ENCODE measurements at places on chromosomes 1 and 21. TPM values are rescaled to one million over a fixed set of nuclear protein-coding genes. Genes with fewer than 3 reads are reported as not detected.

- DNase-seq = peak; percentile 41
- H3K36me3 ChIP-seq = no peaks in the 10 kb centered on the region
- H3K4me1 ChIP-seq = no peaks in the 10 kb centered on the region
- no peak overlapping the region for H3K27ac ChIP-seq
- no peak overlapping the region for H3K4me3 ChIP-seq
- no peaks in the 10 kb centered on the region for H3K27me3 ChIP-seq
Measured at GRCh38 chr1:150464422-150464826, 22.8 kb upstream of the TARS2 start.

GRCh38 chr1:159172614-159173291, 1.3 kb downstream of the CADM3 start:
- no peaks in the 10 kb centered on the region for H3K4me1 ChIP-seq
- no peak overlapping the region for H3K4me3 ChIP-seq
- no peak for DNase-seq
- H3K27me3 ChIP-seq = peaks cover 31% of the 10 kb centered on the region
- H3K36me3 ChIP-seq = no peaks in the 10 kb centered on the region
- H3K27ac ChIP-seq = no peak overlapping the region

The AMPD1 gene
- not detected for total RNA-seq

GRCh38 chr21:34522284-34522683, 10.3 kb upstream of the KCNE1 start:
- peaks cover 9% of the 10 kb centered on the region for H3K4me1 ChIP-seq
- H3K27ac ChIP-seq = no peak overlapping the region
- H3K36me3 ChIP-seq = no peaks in the 10 kb centered on the region
- DNase-seq = no peak

GRCh38 chr21:28473530-28474220, 519.0 kb downstream of the LTN1 start:
- DNase-seq = no peak
- no peak overlapping the region for H3K27ac ChIP-seq
- no peak overlapping the region for H3K4me3 ChIP-seq
- H3K4me1 ChIP-seq = no peaks in the 10 kb centered on the region

- H3K27me3 ChIP-seq = no peaks in the 10 kb centered on the region
- H3K36me3 ChIP-seq = peaks cover 4% of the 10 kb centered on the region
- H3K27ac ChIP-seq = no peak overlapping the region
- no peak overlapping the region for H3K4me3 ChIP-seq
- DNase-seq = no peak
Measured at GRCh38 chr1:7785108-7785507, 1.0 kb downstream of the PER3 start.

The ERVH48-1 gene
- not detected for total RNA-seq

GRCh38 chr1:64363111-64363510, 106.8 kb upstream of the CACHD1 start:
- H3K36me3 ChIP-seq = no peaks in the 10 kb centered on the region
- H3K4me3 ChIP-seq = no peak overlapping the region
- H3K27me3 ChIP-seq = no peaks in the 10 kb centered on the region
- H3K4me1 ChIP-seq = no peaks in the 10 kb centered on the region
- H3K27ac ChIP-seq = no peak overlapping the region
- no peak for DNase-seq

The CD34 gene
- 0.07 TPM for total RNA-seq

- H3K4me3 ChIP-seq = no peak overlapping the region
- no peaks in the 10 kb centered on the region for H3K27me3 ChIP-seq
- H3K27ac ChIP-seq = no peak overlapping the region
- H3K36me3 ChIP-seq = no peaks in the 10 kb centered on the region
- no peak for DNase-seq
Measured at GRCh38 chr1:226675715-226676357, 63.2 kb downstream of the ITPKB start.

DNA sequence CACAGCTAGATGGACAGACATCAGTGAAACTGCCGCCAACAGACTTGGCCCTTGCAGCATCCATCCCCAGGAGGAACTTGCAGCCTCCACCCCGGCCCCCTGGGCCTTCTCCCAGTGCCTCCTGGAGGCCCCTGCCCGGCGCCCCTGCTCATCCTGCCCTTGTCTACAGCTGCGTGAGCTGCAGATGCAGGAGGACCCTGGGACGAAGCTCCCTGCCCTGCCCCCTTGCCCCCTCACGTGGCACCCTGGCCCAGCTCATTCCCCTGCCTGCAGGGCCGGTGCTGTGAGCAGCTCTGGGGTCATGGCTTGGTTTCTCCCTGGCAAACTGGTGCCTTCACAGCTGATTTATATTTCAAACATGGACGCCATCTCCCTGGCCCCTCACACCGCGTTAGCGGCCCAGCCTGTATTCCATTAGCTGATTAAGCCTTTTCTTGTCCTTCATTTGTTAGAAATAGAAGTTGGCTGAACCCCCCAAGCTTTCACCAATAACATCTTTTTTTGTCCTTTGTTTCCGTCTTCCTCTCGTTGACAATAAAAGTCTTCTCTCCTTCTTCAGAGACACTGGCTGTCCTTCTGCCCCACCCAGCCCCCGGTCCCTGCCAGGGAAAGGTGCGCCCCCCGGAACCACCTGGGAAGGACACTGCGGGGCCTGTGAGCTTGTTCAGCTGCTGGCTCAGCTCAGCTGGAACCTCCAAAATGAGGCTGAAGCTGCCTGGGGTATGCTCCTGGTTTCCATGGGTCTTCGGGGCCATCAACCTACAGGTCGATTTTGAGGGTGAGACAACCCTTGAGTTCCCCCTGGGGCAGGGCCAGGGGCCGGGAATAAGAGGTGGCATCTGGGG, 34.0 kb upstream of the SLC19A1 start:
- no peak for DNase-seq
- H3K4me3 ChIP-seq = no peak overlapping the region
- no peaks in the 10 kb centered on the region for H3K27me3 ChIP-seq

DNA sequence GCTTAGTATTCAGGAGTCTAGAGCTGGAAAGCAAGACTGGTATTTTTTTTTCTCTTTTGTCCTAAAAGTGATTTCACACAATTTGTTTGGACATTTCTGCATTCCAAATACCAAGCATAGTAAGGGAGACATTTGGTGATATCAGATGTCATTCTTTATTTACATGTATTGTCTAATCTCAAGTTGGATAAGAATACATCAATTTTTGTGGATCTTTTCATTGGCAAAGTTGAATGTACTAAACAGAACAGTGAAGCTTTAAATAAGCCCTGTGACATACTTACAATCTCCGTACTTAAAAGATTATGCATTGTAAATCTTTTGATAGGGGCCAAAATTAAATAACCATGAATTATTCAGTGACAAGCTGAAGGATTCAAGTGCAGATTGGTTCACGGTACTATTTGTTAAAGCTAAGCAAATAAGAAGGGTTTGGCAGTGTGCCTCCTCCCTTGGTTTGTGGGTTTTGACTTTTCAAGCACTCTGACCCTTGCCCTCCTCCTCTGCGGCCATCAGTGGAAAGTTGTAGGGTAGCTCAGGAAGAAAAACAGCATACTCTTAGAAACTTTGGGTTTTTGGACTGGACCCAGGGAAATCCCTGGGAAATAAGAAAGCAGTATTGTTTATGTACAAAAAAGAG, 663.7 kb downstream of the ADGRL2 start:
- H3K27me3 ChIP-seq = no peaks in the 10 kb centered on the region
- H3K4me3 ChIP-seq = no peak overlapping the region
- DNase-seq = no peak
- H3K27ac ChIP-seq = no peak overlapping the region

- H3K4me3 ChIP-seq = no peak overlapping the region
- no peak overlapping the region for H3K27ac ChIP-seq
- no peaks in the 10 kb centered on the region for H3K4me1 ChIP-seq
- H3K36me3 ChIP-seq = no peaks in the 10 kb centered on the region
Measured at GRCh38 chr1:69073176-69073575, 494.5 kb upstream of the LRRC7 start.

The RNF223 gene
- 6.3 TPM for total RNA-seq

GRCh38 chr1:100036718-100037655, 67.2 kb downstream of the SLC35A3 start:
- DNase-seq = no peak
- no peaks in the 10 kb centered on the region for H3K36me3 ChIP-seq
- H3K4me1 ChIP-seq = no peaks in the 10 kb centered on the region
- H3K4me3 ChIP-seq = peak overlapping the region; percentile 62

DNA sequence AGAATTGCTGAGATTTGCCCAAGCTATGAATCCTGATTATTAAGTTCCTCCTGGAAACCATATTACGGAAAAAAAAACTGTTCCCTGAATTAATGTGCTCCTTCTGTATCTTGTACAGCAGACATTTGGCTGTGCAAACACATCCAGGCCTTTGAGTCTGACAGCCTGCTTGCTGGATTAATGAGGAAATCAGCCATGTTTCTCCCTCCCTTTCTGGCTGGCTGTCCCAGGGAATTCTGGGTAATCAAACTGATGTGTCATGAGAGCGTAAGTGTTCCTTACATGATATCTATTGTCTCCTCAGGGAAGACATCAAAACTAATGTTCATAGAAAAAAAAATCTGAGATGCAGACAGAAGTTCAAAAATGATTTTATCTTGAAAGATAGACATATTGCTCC, 18.8 kb downstream of the PGBD5 start:
- no peaks in the 10 kb centered on the region for H3K36me3 ChIP-seq
- peaks cover 14% of the 10 kb centered on the region for H3K27me3 ChIP-seq
- H3K27ac ChIP-seq = no peak overlapping the region
- no peak for DNase-seq
- no peak overlapping the region for H3K4me3 ChIP-seq

DNA sequence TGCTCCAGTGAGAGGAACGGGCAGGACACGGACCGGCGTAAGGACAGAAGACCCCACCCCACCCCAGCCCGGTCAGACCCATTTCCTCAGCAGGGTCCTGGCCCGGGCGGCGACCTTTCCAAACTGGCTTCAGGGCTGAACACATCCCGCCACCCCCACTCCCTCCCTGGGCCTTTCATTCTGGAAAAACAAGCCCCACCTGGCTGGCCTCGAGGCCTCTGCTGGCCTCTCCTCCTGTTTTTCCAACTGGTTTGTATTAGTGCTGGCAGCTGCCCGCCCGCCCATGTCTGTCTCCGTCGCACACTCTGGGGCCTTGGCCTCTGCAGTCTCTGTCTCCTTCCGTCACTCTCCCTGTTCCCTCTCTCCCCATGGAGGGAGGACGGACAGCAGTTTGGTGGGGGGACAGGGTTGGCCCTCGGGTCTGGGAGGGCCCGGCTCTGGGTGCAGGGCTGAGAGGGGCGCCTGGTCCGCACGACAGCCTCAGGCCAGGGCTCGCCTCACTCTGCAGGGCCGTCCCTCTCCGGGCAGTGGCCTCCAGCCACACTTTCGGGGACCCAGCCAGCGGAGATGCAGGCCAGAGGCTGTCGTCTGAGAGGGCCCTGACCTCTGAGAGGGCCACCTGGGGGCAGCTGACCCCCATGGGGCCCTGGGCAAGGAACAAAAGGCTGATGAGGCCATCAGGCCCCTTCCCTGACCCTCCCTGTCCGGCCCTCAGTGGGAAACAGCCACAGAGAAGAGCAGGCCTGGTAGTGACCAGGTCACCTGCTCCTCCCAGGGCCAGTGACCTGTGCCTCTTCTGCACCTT, 1.5 kb upstream of the MXRA8 start:
- H3K27ac ChIP-seq = peak overlapping the region; percentile 49
- no peak for DNase-seq
- no peak overlapping the region for H3K4me3 ChIP-seq
- H3K27me3 ChIP-seq = no peaks in the 10 kb centered on the region

The CYP2J2 gene
- total RNA-seq = 1.1 TPM

- H3K36me3 ChIP-seq = no peaks in the 10 kb centered on the region
- no peak for DNase-seq
- peak overlapping the region; percentile 70 for H3K4me3 ChIP-seq
- H3K27ac ChIP-seq = no peak overlapping the region
- peaks cover 76% of the 10 kb centered on the region for H3K27me3 ChIP-seq
Measured at GRCh38 chr1:244047621-244048255, 3.3 kb upstream of the ZBTB18 start.

The HJV gene
- total RNA-seq = not detected

The TLCD4 gene
- total RNA-seq = 12.1 TPM

DNA sequence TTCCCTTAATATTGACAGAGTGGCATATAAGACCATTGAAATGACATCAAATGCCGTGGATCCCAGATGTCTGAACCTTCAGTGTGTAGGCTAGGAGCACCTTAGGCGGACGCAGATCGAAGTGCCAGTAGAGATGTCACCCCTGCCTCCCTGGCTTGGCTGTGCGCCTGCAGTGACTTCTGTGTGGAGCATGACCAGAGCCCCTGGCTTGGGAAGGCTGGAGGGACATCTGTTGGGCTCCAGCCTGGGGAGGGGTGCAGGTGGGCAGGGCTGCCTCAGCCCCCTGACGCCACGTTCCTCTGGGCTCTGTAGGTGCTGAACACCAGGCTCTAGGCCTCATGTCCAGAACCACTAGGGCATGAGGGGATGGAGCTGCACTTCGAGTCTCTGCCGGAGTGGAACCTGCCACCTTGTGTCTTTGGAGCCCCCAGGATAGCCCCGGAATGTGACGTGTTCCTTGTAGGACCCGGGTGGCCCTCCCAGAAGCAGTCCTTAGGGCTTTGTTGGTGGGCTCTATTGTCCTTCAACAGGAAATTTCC, 103.8 kb downstream of the ADARB1 start:
- H3K36me3 ChIP-seq = no peaks in the 10 kb centered on the region
- H3K4me1 ChIP-seq = no peaks in the 10 kb centered on the region
- H3K27me3 ChIP-seq = no peaks in the 10 kb centered on the region
- H3K4me3 ChIP-seq = no peak overlapping the region
- no peak overlapping the region for H3K27ac ChIP-seq
- DNase-seq = no peak
